SJSA1 (cell line): ENCODE measurements at places on chromosomes 1 and 21. TPM values are rescaled to one million over a fixed set of nuclear protein-coding genes. Genes with fewer than 3 reads are reported as not detected.

DNA sequence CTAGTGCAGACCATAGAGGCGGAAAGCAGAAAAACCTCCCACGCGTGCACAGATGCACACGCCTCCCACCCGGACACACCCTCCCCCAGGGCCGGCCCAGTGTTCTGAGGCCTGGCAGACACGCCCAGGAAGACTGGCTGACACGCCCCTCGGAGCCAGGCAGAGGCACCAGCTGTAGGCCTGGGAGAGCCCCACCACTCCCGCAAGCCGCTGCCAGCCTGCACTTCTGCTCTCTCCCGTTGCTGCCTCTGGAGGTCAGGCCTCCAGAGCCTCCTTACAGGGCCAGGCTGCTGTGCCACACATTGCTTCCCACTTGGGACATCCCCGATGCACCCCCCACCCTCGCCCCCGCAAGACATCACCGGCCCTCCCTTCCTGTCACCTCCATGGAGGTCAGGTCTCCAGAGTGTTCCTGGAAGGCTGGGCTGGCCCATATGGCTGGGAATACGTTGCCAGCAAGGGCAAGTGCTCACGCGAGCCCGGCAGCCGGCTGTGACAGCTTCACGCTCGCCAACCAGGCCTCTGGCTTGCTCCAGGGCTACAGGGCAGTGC lies 40.4 kb downstream of the CASZ1 start:
- H3K27me3 ChIP-seq = peaks cover 36% of the 10 kb centered on the region
- no peak for DNase-seq
- H3K4me3 ChIP-seq = no peak overlapping the region
- H3K36me3 ChIP-seq = no peaks in the 10 kb centered on the region
- no peak overlapping the region for H3K27ac ChIP-seq

DNA sequence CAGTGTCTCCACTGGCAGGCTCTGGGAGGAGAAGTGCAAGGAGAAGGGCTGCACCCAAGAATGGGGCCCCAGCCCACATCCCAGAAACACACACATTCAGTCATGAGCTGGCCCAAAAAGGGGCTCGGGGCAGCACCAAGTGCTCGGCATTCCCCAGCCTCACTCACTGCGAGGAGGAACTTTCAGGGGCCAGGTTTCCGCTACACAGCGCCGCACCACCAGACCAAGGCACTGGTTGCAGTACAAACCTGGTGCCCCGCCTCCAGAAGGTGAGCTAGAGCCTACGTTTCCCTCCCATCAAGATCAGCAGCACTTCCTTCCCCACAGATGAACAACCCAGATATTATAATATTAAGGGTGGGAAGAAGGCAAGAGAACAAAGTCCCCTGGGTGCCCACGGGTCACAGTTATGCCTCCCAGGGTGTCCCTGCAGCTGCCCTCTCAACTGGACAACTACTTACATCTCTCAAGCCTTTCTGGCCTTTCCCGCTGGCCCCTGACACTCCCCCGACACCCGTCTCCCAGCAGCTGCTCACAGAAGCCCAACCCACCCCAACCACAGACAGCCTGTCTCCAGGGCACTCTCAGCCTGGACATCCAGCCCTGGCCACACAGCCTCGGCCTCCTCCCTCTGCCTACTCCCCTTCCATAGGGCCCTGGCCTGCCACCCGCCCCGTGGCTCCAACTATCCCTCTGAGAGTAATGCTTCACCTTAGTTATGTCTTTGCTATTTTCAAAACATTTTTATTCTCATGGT lies 3.8 kb downstream of the PBXIP1 start:
- H3K36me3 ChIP-seq = no peaks in the 10 kb centered on the region
- peaks cover 11% of the 10 kb centered on the region for H3K4me1 ChIP-seq
- H3K27ac ChIP-seq = no peak overlapping the region
- H3K4me3 ChIP-seq = no peak overlapping the region

- peak; percentile 64 for DNase-seq
- no peaks in the 10 kb centered on the region for H3K36me3 ChIP-seq
- peaks cover 38% of the 10 kb centered on the region for H3K4me1 ChIP-seq
- H3K4me3 ChIP-seq = peak overlapping the region; percentile 52
These were observed 1.5 kb downstream of the TGFB2 start for GRCh38 chr1:218346391-218347204.

DNA sequence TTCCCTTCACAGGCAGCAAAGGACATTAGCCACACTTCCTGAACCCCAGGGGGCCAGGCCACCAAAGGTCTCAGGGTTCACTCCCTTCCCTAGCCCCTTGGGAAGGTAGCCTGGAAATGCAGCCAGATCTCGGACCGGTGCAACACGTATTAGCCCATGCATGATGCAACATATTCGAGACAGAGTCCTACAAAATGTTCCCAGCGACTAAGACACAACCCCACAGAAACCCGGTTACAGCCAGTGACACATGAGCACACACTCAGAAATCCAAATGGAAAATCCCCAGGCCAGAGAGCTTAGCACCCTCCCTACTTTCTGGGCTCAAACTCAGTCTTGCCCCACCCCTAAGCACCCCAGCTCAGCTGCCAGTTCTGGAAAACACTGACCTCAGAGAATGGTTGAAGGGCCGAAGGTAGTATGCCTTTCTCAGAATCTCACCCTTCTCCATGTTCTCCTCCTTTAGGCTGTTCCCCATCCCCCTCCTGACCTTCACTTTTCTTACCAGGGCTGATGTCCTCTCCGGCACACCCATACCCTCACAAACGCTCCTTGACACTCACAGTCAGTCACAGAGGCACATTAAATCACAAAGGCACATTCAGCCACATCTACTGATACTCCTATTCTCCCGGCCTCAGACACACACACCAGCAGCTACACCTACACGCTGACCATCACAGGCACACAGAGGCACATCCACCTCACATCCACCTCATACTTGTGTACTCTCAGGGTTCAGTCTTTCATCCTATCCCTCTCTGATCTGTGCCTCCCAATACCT lies at the start of gene TSPAN1:
Gene TSPAN1, plus strand, starts transcription at position 640 of the 784 bp plus-strand sequence. CDS start 6,021 bp downstream, outside the sequence.
- H3K4me3 ChIP-seq = no peak within 1 kb of the TSS
- peaks cover 12% of the 10 kb centered on the region for H3K4me1 ChIP-seq
- DNase-seq = no peak
- no peak within 1 kb of the TSS for H3K27ac ChIP-seq

- no peaks in the 10 kb centered on the region for H3K36me3 ChIP-seq
- H3K4me3 ChIP-seq = no peak overlapping the region
- no peak overlapping the region for H3K27ac ChIP-seq
- peaks cover 3% of the 10 kb centered on the region; the same call in 1 of the 2 replicates for H3K4me1 ChIP-seq
- no peak for DNase-seq
- H3K27me3 ChIP-seq = no peaks in the 10 kb centered on the region
These were observed 39.6 kb upstream of the KANK4 start for GRCh38 chr1:62358665-62359373.

Gene ASTN1
- total RNA-seq = 0.06 and 0.13 TPM in 2 replicates

Gene CCDC30
- 0.13 TPM in 1 of 2 replicates, not detected in the other for total RNA-seq

DNA sequence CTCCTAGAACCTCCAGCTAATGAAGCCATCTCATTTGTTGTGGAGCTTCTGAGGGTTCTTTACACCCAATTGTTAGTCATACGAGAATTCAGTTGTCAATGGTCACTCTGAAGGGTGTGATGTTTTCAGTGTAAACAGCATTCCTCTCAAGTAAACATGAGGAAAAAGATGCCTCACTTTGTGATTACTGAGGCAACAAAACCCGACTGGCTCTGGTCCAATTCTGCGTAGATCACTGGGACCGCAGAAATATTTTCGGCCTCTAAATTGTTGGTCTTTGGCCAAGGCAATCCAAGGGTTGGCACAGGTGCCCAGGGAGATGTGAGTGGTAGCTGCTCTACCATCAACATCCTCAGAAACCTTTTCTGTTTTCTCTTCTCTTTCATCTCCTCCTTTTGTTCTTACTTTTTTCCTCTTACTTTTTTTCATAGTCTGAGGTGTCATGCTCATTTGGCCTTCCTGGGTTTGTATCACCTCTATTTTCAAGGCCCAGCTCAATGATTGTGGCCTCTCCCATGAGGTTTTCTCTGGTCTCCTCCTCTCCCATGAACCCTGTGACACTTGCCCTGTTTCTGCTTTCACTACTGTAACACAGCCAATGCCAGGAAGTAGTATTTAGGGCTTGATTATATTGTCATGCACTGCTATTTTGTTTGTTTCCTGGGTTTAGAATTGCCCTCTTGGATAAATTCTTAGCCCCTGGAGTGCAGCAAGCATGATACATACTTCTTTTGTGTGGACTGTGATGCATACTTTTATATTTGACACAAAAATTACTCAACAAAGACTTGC lies 221.9 kb downstream of the TNR start:
- H3K27me3 ChIP-seq = no peaks in the 10 kb centered on the region
- H3K27ac ChIP-seq = no peak overlapping the region
- H3K4me3 ChIP-seq = no peak overlapping the region
- H3K36me3 ChIP-seq = no peaks in the 10 kb centered on the region
- DNase-seq = no peak

DNA sequence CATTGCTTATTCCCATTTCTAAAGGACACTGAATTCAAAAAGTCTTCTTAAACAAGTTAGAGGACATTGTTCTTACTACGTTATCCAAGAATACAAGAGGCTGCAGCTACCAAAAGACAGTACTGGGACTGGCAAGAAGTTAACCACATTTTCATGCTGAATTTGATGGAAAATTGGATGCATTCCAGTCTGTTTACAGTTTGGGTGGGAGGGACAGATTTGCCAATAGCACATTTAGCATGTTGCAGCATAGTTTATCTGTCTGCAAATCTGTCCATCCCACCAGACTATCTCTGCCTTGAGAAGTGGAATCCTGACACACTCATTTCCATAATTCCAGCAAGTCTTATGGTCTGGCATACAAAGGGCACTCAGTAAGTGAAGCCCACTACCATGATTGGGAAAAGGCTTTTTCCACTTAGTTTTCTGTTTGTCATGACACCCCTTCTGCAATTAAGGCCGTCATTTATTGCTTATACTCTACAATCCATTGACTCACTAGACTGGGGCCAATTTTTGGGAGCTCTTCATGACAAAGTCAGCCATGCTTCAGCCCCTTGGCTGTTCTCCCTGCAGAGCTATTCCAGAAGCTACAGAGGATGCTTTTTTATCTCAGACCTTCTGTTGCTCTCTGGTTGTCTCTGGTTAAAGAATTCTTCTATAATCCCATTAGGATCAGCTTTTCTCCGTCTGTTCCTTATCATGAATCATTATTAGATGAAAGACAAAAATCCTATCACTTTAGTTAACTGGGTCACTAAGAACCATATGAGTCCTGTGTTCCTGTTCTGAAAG lies 355.8 kb upstream of the PTBP2 start:
- DNase-seq = no peak
- no peak overlapping the region for H3K4me3 ChIP-seq
- H3K27me3 ChIP-seq = no peaks in the 10 kb centered on the region
- no peaks in the 10 kb centered on the region for H3K36me3 ChIP-seq
- H3K27ac ChIP-seq = no peak overlapping the region

GRCh38 chr1:32693455-32694174 lies 9.0 kb downstream of the SYNC start:
- H3K27me3 ChIP-seq = no peaks in the 10 kb centered on the region
- peaks cover 98% of the 10 kb centered on the region for H3K36me3 ChIP-seq
- peaks cover 36% of the 10 kb centered on the region for H3K4me1 ChIP-seq
- no peak overlapping the region for H3K4me3 ChIP-seq
- DNase-seq = no peak

Gene RPL5
- total RNA-seq = 646 and 1,004 TPM in 2 replicates

DNA sequence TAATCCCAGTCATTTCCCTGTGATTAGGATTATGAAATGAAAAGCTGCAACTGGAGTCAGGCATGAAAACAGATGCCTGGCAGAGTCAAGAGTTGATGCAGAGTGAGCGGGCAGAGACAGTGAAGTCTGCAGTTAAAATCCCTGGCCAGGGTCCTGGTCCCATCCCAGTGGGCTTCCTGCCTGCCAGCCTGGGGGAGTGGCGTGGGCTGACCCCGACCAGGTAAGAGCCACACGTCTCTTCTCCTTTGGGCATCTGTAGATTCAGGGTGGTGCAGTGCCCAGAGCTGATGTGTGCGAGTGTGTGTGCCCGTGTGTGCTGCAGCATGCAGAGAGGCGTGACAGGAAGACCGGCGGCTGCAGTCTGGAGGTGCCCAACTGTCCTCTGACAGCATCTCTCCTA lies 6.2 kb upstream of the KIAA1614 start:
- no peaks in the 10 kb centered on the region; the same call in 1 of the 2 replicates for H3K27me3 ChIP-seq
- H3K36me3 ChIP-seq = no peaks in the 10 kb centered on the region
- peak; percentile 25 for DNase-seq
- no peak overlapping the region for H3K27ac ChIP-seq
- no peak overlapping the region for H3K4me3 ChIP-seq

- no peak overlapping the region; the same call in 1 of the 2 replicates for H3K27ac ChIP-seq
- no peaks in the 10 kb centered on the region for H3K36me3 ChIP-seq
- peaks cover 13% of the 10 kb centered on the region for H3K4me1 ChIP-seq
- H3K4me3 ChIP-seq = no peak overlapping the region
- no peaks in the 10 kb centered on the region for H3K27me3 ChIP-seq
- no peak for DNase-seq
These were observed 178.0 kb downstream of the SDCCAG8 start for GRCh38 chr1:243433737-243434370.

Gene NGF
- 1.3 and 6.0 TPM in 2 replicates for total RNA-seq

- peaks cover 44% of the 10 kb centered on the region for H3K4me1 ChIP-seq
- no peak overlapping the region for H3K4me3 ChIP-seq
- peaks cover 38% of the 10 kb centered on the region for H3K36me3 ChIP-seq
- H3K27me3 ChIP-seq = no peaks in the 10 kb centered on the region
- no peak overlapping the region for H3K27ac ChIP-seq
These were observed 34.9 kb downstream of the EPHA2 start for GRCh38 chr1:16120940-16121410.

- H3K4me3 ChIP-seq = no peak overlapping the region
- peaks cover 8% of the 10 kb centered on the region; the same call in 1 of the 2 replicates for H3K36me3 ChIP-seq
- no peaks in the 10 kb centered on the region for H3K27me3 ChIP-seq
These were observed 114.3 kb downstream of the DHRS3 start for GRCh38 chr1:12503709-12504108.

Gene PGLYRP4
- not detected in 2 replicates for total RNA-seq

DNA sequence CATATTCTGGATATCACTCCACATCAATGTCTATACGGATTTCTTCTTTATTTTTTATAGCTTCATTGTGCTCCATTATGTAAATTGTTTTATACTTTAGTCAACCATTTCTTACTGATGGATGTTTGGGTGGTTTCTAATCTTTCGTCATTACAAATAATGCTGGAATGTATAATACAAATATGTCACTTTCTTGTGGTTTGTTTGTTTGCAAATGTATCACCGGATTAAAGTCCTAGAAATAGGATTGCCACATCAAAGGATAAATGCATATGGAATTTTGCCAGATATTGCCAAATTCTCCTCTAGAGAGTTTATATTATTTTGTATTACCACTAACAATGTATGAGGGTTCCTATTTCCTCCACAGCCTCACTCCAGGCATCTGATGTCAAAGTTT lies 48.7 kb upstream of the PRDM2 start:
- no peak overlapping the region for H3K27ac ChIP-seq
- H3K4me3 ChIP-seq = no peak overlapping the region
- peak; percentile 86 for DNase-seq
- no peaks in the 10 kb centered on the region for H3K27me3 ChIP-seq
- H3K36me3 ChIP-seq = no peaks in the 10 kb centered on the region
- H3K4me1 ChIP-seq = peaks cover 14% of the 10 kb centered on the region

DNA sequence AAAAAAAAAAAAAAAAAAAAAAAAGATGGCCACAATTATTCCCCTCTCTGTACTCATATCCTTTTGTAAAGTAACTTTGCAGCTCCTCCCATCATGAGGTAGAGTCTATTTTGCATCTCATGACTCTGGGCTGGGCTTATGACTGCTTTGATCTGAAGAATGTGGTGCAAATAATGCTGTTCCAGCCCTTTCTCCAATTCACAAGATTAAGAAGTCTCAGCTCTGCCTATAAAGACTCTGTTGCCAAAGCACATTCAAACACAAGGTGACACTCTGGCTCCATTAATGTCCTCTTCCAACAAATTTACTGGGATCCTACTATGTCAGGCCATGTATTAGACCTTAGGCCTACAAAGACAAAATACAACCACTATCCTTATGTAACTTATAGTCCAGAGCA lies 64.8 kb upstream of the PTCH2 start:
- no peak overlapping the region for H3K4me3 ChIP-seq
- no peak overlapping the region for H3K27ac ChIP-seq
- H3K27me3 ChIP-seq = no peaks in the 10 kb centered on the region
- no peak for DNase-seq
- peaks cover 3% of the 10 kb centered on the region for H3K36me3 ChIP-seq

Gene DMRTA2
- 15.0 and 16.3 TPM in 2 replicates for total RNA-seq
